Right hindlimb (tissue), 1 donor: ENCODE measurements at places on chromosomes 6 and 20.

DNA sequence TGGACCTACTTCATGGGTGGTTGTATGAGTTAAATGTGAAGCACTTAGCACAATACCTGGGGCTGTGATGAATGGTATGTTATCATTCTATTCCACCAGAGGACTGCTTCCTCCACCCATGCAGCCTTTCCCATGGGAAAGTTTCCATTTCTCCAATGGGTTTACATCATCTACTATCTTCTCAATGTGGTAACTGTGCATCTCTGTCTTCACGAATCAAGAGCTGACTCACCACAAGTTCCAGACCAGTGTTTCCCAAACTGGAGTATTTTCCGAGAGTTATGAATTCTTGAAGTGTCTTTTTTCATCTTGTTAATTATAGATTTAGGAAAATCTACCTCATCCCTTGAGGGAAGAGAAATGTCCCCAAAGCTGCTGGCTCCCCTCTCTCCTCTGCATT lies 182.8 kb downstream of the UNC5CL start:
- no peak for DNase-seq

DNA sequence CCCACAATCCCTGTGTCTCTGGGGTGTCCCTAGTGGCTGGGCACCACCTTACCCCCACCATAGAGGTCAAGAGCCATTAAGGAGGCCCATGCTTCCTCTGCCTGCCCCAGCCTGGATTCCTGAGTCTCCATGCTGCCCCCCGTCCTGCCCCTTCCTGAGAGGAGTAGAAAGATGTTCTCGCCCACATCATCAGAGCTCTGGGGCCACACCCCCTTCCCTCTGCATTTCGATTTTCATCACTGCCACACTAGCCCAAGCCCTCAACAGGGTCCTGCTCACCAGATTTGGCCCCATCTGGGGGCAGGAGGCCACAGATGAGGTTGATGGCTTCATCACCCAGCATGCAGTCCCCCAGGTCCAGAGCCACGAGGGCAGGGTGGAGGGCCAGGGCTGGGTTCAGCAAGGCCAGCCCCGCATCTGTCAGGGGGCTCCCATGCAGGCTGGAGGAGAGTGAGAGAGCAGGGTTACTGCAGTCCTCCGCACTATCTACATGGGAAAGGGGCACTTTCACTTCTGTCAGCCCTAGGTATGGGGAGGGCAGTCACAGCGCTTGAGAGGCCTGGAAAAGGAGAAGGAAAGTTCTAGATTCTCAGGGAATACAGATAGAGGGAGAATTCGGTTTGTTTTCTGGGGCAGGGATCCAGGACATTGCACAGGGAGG lies 1.5 kb downstream of the LRRC73 start:
- DNase-seq: no peak

DNA sequence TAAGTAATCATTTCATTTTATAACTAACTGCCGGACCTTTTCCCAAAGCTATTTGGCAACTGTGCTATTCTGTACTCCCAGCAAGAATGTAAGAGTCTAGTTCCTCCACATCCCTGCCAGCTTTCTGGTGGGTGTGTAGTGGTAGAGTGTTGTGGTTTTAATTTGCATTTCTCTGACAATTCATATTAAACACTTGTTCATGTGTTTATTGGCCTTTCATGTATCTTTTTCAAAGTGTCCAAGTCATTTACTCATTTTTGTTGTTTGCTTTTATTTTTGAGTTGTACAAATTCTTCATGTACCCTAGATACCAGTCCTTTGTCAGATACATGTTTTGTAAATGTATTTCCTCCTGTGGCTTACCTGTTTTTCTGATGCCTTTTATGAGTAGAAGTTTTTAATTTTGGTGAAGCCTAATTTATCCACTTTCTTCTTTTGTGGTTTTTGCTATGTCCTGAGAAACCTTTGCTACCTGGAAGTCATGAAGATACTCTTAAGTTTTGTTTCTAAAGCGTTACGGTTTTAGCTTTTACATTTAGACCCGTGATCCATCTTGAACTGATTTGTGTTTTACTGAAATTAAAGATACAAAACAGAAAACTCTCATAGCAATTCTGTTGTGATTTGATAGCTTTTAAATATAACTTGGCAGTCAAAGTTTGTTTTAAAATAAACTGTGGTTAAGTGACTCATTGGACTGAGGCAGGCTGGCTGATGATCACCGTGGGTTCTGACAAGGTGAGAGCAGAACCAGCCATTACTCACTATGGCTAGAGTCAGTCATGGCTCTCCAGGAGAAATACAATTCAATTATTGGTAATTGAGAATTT lies 8.0 kb downstream of the MYLIP start:
- no peak for DNase-seq

- peak; percentile 73 for DNase-seq
Measured at GRCh38 chr20:59831916-59832270, 101.5 kb downstream of the SYCP2 start.

- DNase-seq: no peak
Measured at GRCh38 chr6:140319209-140319608, 944.8 kb upstream of the CITED2 start.
